Fibroblast of the aortic adventitia (primary cell): ENCODE measurements at places on chromosomes 5 and 9.
A peak's percentile ranks its signal among the peaks of the same experiment; 100 is the strongest.

DNA sequence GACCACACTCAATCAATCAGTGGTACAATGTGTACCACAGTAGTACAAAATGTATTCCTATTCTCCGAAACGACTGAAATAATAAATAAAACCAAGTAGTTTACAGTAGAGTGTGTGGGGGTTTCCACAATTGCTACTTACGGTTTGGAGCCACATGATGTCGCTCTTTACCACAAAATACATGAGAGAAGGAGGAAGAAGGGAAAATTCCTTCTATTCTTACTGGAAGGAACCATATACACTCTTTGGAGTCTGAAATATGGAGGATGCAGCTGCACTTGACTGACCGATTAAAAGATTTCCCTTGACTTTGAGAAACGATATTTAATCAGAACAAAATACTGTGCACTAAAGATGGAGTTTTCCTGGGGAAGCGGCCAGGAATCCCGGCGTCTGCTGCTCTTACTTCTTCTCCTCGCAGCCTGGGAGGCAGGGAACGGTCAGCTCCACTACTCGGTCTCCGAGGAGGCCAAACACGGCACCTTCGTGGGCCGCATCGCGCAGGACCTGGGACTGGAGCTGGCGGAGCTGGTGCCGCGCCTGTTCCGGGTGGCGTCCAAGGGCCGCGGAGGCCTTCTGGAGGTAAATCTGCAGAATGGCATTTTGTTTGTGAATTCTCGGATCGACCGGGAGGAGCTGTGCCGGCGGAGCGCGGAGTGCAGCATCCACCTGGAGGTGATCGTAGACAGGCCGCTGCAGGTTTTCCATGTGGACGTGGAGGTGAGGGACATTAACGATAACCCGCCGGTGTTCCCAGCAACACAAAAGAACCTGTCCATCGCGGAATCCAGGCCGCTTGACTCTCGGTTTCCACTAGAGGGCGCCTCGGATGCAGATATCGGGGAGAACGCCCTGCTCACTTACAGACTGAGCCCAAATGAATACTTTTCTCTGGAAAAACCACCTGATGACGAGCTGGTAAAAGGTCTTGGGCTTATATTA, at the start of gene PCDHA4:
TSS of gene PCDHA4 (plus strand) at position 235 of the 942 bp plus-strand sequence.
- DNase-seq: peak; percentile 16

DNA sequence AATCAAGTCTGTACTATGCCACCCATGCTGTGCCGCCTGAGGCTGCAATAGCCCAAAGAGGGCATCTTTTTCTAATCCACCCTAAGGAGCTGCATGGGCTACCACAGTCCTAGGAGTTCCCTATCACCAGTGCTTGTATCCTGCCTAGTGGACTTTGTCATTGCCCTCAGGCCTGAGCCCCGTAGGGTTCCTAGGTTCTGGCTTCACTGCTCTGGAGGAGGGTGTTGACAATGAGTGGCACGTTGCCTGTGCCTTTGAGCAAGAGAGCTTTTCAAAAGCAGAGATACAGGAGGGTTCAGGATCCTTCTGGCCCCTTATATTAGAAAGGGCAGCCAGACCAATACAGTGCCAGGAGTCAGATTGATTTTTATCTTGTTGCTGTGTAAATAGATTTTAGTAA, 93.0 kb downstream of the PRDM6 start:
- no peak for DNase-seq

- DNase-seq: peak; percentile 51
These were observed 176.9 kb downstream of the GDNF start for GRCh38 chr5:37662789-37663485.

- DNase-seq: peak; percentile 60
These were observed 15.8 kb downstream of the EXOC3 start for GRCh38 chr5:458547-459353.

- peak; percentile 79 for DNase-seq
These were observed 15.5 kb downstream of the ATOX1 start for GRCh38 chr5:151742870-151743294.

DNA sequence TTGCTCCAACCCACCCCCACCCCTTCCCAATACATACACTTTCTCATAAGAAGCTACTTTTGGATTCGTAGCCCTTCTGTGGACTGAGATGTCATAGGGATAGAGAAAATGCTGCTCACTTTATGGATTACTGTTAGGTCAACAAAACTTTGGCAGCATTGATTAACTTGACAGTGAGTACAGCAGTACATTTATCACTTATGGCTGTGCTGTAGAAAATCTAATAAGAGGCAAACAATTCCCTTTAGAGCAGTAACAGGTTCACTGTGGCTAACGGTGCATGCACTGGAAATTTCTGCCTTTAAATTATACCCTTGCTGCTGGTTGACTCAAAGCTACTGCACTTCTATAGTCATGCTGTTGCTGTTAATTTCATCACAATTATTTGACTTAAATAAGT, 59.2 kb downstream of the PPIC start:
- no peak for DNase-seq

- DNase-seq: no peak
These were observed 492 bp downstream of the TENT2 start for GRCh38 chr5:79612667-79613198.

GRCh38 chr5:102865171-102865509, 110.0 kb downstream of the PAM start:
- peak; percentile 64 for DNase-seq

- no peak for DNase-seq
These were observed 294 bp downstream of the ADRB2 start for GRCh38 chr5:148826739-148827070.

DNA sequence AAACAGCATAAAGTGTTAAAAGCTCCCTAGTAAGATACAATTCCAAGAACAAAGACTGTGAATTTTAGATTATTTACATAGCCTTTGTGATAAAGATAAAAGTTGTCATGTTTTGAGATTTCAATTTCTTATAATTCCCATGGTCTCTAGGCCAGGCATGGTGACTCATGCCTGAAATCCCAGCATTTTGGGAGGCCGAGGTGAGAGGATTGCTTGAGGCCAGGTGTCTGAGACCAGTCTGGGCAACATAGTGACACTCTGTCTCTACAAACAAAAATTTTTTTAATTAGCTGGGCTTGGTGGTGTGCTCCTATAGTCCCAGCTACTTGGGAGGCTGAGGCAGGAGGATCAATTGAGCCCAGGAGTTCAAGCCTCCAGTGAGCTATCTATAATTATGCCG, 48.1 kb downstream of the BDP1 start:
- no peak for DNase-seq

GRCh38 chr5:101829255-101829654, 466.8 kb downstream of the SLCO4C1 start:
- no peak for DNase-seq

DNA sequence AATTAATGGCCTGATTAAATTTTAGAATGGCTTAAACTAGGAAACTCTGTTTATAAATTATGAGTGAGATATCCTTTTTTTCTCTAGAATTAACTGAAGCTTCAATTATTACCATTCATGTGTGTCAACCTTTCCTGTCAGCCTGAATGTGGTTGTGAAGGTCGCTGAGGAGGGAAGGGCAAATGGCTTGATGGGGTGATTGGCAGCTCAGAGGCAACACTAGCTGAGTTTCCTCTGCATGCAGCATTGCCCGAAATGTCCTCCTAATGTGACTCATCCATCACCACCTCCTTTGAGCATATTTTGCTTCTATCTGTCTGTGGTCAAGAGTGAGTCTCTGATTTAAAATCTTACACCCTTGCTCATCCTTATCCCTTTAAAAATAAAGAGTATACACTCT, 281.9 kb downstream of the TENT4A start:
- DNase-seq: no peak

GRCh38 chr9:130680836-130681768, 12.5 kb upstream of the EXOSC2 start:
- DNase-seq: peak; percentile 71
